Liver (tissue), 10 donors: ENCODE measurements at places on chromosomes 3 and 15. TPM values are rescaled to one million over a fixed set of nuclear protein-coding genes. Genes with fewer than 3 reads are reported as not detected.
A peak's percentile ranks its signal among the peaks of the same experiment; 100 is the strongest.

The OIP5 gene
- 0.17 TPM for total RNA-seq

The SLC28A1 gene
- 0.09 TPM for total RNA-seq

The FOXB1 gene
- not detected for total RNA-seq

The AGTR1 gene
- total RNA-seq, result 44.3 TPM

The OXTR gene
- total RNA-seq, result 0.28 TPM

The SERPINI1 gene
- total RNA-seq, result 1.3 TPM

- DNase-seq, result no peak
Observed at GRCh38 chr3:27085829-27086730, 283.1 kb downstream of the NEK10 start.

DNA sequence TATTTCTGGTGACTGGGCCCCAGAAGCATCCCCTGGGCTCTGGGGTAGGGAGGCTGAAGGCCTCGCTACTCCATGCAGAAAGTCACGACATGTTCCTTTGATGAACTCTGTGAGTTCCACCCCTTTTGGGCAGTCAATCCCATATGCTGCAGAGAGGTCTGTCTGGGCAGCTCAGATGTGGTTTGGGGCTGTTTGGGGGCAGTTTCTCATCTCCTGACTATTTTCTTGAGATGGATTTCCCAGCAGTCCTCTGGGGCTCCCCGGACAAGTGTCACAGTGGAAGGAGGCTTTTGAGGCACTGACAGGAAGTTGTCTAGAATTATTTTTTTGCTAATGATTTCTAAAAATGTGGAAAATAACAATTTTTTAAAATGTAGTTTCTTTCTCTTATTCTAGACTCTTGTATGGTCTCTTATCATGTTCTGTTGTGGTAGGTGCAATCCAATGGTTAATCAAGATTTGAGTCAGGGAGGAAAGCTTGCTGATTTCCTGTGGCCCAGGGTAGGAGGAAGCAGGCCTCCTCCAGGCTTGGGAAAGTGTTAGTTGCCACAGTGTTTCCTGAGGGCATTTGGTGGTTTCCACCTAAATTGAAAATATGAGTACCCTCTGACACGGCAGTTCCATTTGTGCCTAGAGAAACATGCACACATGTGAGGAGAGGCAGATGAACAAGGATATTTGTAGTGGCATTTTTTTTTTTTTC, 19.9 kb upstream of the TATDN2 start:
- no peak for DNase-seq

- DNase-seq, result no peak
Observed at GRCh38 chr15:49273734-49274318, 103.8 kb downstream of the GALK2 start.

DNA sequence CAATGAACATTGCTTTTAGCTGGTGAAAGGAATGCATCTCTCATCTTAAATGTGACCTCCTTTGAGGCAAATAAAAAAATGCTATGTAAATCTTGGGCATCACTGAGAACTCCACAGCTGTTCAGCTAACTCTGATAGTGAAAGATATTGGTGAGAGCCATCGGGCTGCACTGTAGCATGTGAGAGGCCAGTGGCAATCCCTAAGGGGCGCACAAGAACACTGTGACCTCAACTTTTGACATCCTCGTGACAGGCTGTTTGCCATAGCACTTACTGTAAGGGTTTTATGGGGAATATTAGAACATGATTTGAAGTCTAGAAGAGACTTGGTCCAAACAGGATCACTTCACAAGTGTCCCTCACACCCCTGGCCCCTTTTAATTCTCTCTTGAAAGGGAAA, 697.9 kb downstream of the MCTP2 start:
- no peak for DNase-seq

DNA sequence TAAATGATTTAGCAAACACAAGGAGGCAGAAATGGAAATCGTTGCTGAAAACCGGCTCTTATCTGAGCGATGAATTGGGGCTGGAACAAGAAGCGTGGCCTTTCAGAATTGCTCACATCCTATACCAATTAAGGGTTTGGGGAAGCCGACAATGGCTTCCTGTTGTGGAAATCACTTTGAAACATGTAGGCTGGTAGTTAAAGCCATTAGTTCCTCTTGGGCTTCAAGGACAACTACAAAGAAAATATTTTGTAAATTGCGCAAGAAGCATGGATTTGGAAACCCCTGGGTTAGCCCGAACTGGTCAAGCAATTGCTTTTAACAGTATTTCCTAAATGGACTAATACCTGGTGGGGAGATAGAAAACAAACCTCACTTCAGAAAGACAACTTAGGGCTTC, 182.4 kb downstream of the ADAMTS9 start:
- DNase-seq, result no peak

DNA sequence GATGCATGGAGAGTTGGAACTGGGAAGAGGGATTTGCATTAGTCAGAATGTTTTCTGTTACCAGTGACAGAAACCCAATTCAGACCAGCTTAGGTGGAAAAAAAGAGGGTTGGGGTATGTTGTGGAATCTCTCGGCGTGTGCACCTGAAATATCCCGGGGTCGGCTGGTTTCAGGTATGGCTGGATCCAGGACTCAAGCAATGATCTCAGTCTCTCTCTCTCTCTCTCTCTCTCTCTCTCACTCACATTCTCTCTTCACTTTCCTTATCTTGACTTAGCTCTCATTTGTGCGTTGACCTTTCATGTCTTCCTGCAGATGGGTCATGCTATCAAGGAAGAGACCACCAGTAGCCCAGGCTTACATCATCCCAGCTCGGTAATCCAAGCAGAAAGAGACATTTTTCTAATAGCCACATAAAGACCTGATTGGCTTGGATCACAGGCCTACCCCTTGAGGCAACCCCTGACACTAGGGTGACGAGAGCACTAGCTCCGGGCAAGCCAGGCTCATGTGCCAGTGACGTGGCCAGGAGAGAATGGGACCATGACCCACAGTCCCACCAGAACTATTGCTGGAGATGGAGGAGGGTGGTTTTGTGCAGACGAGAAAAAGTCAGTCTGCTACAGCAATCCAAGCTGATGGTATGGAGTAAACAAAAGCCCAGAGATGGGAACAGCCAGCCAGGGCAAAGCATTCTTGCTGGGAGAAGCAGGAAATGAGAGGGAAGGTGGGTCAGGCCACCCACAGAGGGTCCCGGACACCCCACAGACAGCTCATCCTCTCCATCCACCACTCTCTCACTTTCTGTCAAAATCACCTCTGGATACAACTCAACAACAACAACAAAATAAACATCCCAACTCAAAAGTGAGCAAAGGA, 91.7 kb downstream of the CHSY1 start:
- no peak for DNase-seq

DNA sequence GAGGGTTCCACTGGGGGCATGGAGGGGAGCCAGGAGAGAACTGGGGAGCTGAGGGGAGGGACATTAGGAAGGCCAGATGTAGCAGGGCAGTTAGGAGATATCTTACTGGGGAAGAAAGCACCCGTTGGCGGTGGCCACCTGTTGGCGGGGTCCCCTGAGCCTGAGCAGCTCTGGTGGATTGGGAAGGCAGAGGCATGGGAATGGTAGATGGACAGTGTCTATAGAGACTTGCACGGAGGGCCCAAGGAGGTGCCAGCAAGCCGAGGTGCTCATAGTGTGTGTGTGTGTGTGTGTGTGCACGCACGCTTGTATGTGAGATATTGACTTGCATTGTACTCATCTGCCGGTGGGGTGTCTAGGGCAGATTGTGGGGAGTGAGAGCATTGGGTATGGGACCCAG, 179.0 kb downstream of the APBA2 start:
- no peak for DNase-seq

- DNase-seq, result no peak
Observed at GRCh38 chr3:56219894-56220805, 248.1 kb downstream of the ERC2 start.

DNA sequence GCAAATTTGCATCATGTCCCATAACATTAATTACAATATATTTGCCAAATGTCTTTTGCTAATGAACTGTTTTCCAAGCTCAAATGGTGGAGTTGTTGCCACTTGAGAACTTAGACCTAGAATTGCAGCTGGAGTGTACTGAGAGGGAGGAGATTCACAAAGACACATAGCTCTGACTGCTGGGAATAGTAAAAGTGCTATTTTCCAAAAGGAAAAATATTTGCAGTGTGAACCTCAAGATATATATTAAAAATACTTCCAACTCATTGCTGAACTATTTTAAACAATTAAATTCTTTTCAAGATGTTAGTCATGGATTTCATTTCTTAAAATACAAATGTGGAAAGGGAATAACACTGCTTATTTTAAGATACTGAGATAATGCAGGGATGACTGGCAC, 666.8 kb upstream of the ARPP21 start:
- DNase-seq, result no peak

GRCh38 chr15:54150255-54150654, 172.0 kb downstream of the UNC13C start:
- DNase-seq, result no peak

GRCh38 chr3:156246961-156247725, 126.8 kb downstream of the KCNAB1 start:
- no peak for DNase-seq

DNA sequence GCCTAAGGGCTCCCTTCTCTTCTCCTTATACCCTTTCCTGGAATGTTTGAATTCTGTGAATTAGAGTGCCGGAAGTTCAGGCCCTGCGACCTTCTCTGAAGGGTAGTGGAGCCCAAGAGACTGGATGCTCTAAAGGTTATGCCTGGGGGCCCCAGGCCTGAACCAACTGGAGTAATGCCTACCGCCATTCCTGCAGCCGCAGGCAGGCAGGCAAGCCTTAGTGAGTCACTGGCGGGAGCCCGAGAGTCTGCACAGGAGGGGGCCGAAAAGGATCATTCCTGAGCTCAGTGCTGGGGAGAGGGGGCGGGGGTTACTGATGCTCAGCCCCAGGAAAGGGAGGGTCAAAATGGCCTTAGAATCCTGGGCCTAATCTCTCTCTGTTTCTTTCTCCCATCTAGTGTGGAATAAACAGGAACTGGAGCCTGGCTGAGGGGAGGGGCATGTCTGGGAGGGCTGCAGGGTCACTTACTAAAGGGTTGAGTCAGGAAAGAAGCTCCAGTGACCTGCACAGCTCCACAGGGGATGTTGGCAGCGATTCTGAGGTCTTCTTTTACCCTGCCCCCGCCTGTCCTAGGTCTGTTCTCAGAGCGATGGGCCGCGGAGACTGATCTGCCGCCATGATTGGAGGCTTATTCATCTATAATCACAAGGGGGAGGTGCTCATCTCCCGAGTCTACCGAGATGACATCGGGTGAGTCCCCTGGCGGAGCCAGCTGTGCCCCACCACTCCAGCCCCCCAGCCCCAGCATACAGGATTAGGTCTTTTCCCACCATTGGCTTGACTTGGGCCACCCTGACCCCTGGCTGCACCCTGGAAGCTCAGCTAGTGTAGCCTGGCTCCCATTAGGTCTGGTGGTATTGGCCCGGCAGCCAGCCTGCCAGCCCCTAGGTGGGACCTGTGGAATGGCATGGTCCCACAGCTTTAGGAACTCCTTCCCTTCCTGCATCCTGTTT, 2.0 kb downstream of the AP2M1 start:
- DNase-seq, result no peak

GRCh38 chr15:66484539-66485112, 12.9 kb downstream of the SNAPC5 start:
- no peak for DNase-seq

- DNase-seq, result no peak
Observed at GRCh38 chr15:63233667-63234423, 43.6 kb upstream of the APH1B start.

- no peak for DNase-seq
Observed at GRCh38 chr3:33317963-33318709, 40.9 kb downstream of the FBXL2 start.

GRCh38 chr3:178479446-178479845, 56.8 kb upstream of the KCNMB2 start:
- no peak for DNase-seq

- no peak for DNase-seq
Observed at GRCh38 chr3:148643389-148643840, 54.3 kb upstream of the AGTR1 start.

DNA sequence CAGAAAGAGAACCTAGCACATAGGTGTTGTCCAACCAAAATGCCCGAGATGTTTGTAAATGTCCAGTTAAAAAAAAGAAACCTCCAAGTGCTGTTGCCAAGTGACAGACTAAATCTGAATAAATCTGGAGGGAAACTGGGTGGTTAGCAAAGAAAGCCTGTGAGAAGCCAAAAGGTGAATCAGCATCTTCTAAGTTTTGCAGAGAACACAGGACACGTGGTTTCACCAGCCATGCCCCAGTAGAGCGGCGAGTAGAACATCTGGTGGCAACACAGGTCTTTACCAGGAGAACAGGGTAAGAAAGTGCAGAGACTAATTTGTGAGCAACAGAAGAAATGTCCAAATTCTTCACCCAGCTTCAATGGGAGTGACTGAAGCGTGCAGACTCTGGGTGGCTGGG, 986.0 kb downstream of the ROBO2 start:
- DNase-seq, result no peak

DNA sequence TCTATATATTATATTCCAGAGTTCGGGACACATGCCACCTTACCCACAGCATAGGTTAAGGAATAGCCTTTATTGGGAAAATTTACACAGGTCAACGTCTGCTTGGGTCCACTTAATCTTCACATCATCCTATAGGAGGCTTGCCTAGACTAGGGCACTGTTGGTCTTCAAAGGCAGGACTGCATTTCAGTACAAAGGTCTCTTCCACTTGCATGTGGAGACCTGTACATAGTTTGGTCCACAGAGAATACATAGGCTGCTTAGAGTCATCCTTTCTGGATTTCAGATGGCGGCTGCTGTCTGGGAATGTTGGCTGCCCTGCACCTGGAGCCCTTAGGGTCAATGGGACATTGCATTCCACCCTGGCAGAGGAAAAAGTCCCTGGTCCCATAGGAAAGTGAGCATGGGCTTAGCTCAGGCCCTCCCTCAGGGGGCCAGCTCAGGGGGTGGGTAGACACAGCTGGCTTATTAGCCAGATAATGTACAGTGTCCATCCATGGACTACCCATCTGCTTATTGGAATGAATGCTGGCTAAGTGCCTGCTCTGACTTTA, 75.3 kb upstream of the TGFBR2 start:
- no peak for DNase-seq

DNA sequence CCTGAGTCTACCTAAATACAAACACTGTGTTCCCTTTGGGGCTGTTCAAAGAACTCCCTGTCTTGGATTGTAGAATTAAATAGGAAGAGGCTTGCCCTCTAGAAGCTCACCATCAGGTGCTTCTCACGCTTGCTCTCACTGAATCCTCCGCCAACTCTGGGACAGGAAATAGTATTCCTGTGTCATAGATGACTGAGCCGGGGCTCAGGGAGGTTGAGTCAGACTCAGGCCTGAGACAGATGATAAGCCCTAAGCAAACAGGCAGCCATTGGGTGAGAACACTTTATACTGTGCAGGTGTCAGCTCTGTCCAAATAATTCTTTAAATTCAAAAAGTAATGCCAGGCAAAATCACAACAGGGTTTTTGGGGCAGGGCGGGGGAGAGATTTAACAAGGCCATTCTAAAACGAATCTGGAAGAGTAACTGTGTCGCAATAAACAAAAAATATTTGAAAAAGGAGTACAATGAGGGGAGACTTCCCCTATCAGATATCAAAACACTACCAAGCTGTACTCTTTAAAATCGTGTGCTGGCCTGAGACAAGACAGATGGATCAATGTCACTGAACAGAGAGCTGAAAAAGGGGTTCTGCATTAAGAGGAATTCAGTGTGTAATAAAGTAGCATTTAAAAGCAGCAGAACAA, 59.0 kb downstream of the EPHB3 start:
- DNase-seq, result no peak

GRCh38 chr15:56244811-56245576, 1.3 kb upstream of the RFX7 start:
- DNase-seq, result peak; percentile 43
